Heart right ventricle (tissue), 16 donors: ENCODE measurements at places on chromosomes 6 and 20. TPM values are rescaled to one million over a fixed set of nuclear protein-coding genes. Genes with fewer than 3 reads are reported as not detected.

DNA sequence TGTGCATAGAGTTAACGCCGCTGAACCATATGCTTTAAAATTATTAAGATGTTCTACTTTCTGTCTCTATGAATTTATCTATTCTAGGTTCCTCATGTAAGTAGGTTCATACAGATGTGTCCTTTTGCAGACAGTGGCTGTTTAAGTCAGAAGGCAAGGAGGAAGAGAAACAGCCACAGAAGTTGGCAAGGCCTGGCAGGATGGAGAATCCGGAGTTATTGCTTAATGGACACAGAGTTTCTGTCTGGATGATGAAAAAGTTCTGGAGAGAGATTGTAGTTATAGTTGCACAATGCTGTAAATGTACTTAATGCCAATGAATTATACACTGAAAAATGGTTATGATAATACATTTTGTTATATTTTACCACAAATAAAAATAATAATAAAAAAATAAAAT is 283.6 kb upstream of the CNR1 start:
- no peak overlapping the region for H3K4me3 ChIP-seq
- H3K27me3 ChIP-seq = no peaks in the 10 kb centered on the region
- no peaks in the 10 kb centered on the region for H3K36me3 ChIP-seq
- no peaks in the 10 kb centered on the region for H3K4me1 ChIP-seq
- H3K27ac ChIP-seq = no peak overlapping the region
- DNase-seq = no peak

DNA sequence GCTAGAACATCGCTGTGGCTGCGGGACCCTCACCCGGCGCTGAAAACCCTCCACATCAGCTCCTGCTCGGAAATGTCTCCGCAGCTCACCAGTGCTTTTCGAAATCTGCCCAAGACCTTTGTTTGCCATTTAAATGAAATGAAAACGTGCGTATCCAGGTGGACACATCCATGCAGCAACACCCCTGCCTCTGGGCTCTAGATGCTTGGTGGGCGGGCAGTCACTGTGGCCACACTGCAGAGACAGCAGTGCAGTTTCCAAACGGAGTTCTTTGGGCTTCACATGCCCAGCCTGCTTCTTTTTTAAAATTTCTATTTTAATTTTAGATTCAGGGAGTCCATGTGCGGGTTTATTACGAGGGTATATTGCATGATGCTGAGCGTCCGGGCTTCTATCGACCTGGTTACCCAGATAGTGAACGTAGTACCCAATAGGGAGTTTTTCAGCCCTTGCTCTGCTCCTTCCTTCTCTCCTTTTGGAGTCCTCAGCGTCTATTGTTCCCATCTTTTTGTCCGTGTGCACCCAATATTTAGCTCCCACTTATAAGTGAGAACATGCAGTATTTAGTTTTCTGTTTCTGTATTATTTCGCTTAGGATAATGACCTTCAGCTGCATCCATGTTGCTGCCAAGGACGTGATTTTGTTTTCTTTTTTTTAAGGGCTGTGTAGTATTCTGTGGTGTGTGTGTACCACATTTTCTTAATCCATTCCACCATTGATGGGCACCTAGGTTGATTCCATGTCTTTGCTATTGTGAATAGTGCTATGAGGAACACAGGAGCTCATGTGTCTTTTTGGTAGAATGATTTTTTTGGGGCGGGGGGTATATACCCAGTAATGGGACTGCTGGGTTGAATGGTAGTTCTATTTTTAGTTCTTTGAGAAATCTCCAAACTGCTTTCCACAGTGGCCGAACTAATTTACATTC is 4.8 kb upstream of the TUBB2B start:
- H3K36me3 ChIP-seq = no peaks in the 10 kb centered on the region
- peak overlapping the region; percentile 57 for H3K4me3 ChIP-seq
- H3K4me1 ChIP-seq = peaks cover 46% of the 10 kb centered on the region
- peak overlapping the region; percentile 74 for H3K27ac ChIP-seq

- peaks cover 43% of the 10 kb centered on the region for H3K4me1 ChIP-seq
- peak overlapping the region; percentile 98 for H3K27ac ChIP-seq
- H3K4me3 ChIP-seq = peak overlapping the region; percentile 69
- no peaks in the 10 kb centered on the region for H3K36me3 ChIP-seq
Measured at GRCh38 chr20:10671919-10672623, 1.7 kb downstream of the JAG1 start.

DNA sequence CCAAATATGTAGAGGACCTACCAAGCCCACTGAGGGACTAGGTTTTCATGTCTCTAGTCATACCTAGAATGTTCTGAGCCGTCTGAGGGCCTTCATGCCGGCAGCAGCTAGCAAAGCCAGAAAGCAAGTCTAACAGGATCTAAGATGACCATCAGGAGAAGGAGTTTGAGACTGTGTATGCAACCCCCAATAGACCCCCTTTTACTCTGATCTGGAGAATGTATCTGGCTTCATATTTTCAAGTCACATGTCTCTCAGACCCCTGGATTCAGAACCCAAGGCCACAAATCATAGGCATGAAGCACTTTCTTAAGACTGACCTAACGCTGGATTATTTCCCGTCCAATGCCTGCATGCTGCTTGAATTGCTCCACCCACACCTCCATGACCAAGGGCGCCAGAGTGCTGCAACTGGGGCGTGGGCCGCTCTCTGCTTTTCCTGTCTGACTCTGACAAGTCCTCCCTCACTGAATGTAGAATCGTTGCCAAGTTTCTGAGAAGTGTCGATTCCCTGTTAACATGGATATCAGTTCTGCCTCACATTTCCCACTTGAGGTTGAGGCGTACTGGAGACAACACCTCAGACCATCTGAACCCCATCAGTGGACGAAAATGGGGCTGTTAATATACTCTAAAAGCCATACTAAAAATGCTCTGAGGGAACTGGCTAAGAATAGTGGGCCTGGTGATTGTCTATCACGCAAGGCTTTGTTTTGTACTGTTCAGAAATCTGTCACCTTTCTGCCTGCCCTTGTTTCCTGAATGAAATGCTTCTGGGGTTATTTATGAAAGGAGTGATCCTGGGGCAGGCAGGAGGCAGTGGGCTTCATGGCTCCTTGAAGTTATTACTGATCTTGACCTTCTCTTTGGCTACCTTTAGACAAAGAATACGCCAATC is 23.9 kb upstream of the ASXL1 start:
- H3K27ac ChIP-seq = peak overlapping the region; percentile 86
- H3K27me3 ChIP-seq = no peaks in the 10 kb centered on the region
- H3K4me3 ChIP-seq = no peak overlapping the region

Gene BMP5
- total RNA-seq = 1.2 TPM

Gene CTCFL
- not detected for total RNA-seq

Gene HLA-DOA
- total RNA-seq = 1.8 TPM

Gene TFAP2C
- total RNA-seq = 0.08 TPM
